GF-D8 (cell line): ENCODE measurements at places on chromosomes 13 and 19.

DNA sequence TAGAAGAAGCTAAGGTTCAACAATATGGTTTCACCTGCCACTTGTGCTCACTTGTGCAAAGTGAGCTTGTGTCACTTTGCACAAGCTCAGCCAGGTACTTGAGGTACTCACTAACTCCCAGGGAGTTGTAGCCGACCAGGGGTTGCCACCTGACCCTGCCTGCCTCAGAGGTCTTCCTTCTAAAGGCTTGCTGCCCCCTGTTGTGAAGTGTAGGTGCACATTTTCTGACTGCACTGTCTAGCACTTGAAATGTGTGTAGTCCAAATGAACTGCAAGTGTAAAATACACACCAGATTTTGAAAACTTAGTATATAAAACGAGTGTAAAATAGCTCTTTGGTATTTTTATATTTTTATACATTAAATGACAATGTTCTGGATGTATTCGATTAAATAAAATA is 230.8 kb downstream of the DLEU7 start:
- DNase-seq: no peak

DNA sequence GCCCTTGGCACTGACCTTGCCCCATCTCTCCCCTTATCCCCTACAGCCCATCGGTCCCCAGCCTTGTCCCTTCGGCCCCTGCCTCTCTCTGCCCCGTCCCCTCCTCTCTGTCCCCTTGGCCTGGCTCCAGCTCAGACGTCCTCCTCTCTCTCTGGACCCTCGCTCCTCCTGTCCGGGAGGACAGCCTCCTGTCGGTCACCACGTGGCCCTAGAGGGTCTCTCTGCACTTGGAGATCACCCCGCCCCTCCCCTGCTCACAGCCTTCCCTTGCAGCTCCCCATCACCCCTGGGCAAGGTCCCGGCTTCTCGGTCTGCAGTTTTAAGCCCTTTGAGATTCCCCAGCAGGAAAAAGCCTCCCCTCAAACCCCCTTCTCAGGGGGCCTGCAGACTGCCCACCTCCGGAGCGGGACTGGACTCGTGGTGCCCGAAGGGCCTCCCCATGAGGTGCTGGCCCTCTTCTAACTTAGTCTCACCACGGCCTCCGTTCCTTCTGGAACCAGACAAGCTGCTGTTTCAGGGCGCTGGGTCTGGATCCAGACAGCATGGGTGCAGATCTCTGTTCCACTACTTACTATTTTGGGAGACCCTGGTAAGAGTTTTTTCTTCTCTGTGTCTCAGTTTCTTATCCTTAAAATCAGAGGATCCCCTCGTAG is 3.3 kb upstream of the KLK15 start:
- no peak for DNase-seq

DNA sequence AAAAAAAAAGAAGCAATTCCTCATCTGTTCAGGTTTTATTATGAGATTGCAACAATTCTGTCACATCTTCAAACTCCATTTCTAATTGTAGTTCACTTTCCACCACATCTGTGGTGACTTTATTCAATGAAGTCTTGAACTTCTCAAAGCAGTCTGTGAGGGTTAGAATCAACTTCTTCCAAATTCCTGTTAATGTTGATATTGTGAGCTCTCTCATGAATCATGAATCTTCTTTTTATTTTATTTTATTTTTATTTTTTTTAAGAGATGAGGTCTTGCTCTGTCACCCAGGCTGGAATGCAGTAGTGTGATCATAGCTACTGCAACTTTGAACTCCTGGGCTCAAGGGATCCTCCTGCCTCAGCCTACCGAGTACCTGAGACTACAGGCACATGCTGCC is 19.6 kb downstream of the ARHGAP35 start:
- no peak for DNase-seq

- DNase-seq: no peak
Observed at GRCh38 chr19:39246951-39247669, 1.5 kb downstream of the IFNL4 start.

DNA sequence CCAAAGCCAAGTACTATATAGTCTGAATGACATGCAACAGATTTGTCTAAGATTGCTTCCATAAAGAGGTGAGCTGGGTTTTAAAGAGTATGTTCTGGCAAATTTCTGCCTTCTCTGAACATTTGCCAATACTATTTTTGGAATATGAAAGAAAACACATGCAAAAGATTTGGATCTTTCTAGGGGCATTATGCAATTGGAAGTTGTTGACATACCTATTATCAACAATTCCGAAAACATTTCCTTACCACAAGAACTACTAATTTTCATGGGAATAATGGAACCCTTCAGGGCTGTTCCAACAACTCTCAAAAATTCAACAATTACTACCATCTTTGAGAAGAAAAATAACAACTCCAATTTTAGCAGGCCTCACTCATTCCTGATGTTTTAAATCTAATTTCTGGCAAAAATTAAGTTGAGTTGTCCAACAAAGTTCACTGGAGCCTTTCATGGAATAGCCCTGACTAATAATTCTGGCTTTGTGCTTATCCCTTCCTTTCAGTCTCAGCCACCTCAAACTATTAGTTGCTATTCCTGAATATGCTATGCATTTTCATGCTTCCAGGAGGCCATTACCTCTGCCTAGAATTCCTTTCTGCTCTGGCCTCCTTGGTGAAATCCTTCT is 250.0 kb downstream of the RGCC start:
- DNase-seq: no peak

GRCh38 chr13:36453516-36453915 is 21.2 kb downstream of the CCNA1 start:
- no peak for DNase-seq

DNA sequence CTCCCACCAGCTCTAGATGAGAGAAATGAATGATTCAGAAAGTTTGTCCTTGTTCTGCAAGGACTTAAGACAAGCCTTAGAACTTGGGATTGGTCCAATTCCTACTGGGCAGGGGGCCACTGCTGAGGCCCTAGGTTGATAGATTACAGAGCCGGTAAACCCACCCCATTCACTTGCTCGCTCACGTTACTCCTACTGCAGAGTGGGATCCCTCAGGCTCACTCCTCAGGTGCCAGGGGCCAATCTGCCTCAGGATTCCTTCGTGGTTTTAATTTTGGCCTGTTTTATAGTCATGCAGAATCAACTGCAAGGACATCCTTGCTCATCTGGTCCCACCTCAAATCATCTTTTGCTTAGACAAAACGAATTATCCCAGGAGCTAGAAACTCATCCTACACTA is 59.0 kb downstream of the SERP2 start:
- DNase-seq: no peak

- no peak for DNase-seq
Observed at GRCh38 chr13:51906581-51906980, 44.8 kb downstream of the CCDC70 start.

- DNase-seq: no peak
Observed at GRCh38 chr13:79382545-79383275, 23.3 kb downstream of the RBM26 start.

GRCh38 chr13:40589285-40590109 is 76.9 kb downstream of the FOXO1 start:
- peak; percentile 98 for DNase-seq

GRCh38 chr13:47564041-47564440 is 437.0 kb downstream of the SUCLA2 start:
- no peak for DNase-seq

DNA sequence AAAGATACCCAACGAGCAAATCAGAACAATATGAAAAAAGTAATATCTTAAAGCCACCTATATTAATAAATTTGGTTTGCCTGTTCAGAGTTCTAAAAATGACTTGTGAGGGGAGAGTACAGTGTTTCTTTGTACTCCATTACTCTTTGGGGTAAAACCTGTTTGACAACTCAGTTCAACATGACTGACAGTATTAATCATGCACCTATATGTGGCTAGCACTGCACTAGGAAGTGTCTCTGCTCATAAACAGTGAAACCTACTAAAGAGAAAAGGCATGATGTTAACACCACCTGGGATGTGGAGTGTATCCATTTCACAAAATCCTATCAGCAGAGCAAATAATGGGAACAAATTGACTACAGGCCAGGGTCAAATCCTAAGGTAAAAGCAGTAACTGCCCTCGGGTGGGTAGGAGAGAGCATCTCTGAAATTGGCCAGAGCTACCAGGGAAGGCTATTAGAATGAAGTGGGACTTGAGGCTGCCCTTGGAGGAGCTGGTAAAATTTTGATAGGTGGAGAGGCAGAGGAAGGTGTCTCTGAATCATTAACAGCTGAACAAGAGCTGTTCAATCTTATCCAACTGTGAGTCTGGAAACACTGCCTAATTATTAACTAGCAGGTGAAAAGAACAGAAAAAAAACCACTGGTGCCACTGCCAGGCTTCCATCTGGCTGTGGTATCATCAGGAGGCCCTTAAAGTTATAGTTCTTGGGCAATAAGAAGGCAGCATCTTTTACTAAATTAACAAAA is 365.1 kb downstream of the DNAJC15 start:
- no peak for DNase-seq

DNA sequence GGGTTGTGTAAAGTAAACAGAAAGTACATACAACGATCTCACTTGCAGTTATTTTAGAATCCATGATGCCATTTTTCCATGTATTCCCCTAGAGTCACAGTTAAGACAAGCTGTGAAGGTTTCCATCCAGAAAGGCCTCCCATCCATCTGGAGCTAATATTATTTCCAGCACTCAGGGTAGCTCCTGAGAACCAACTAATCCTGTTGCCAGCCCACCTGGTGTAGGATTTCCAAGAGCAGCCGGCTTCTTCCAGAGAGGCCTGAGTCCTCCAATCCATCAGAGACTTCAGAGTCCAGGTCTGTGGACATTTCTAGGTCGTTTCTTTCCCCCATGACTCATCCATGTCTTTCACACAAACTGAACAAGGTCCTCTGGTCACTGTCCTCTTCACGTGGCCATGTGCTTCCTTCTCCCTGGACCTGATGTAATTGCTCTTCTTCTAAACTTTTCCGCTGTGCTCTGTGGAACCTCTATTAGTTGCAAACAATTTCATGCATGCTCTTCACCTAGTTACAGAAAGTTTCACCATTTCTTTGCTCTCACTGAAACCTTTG is 270.3 kb upstream of the TMTC4 start:
- DNase-seq: no peak

GRCh38 chr13:85982102-85982501 is 182.9 kb upstream of the SLITRK6 start:
- DNase-seq: no peak

DNA sequence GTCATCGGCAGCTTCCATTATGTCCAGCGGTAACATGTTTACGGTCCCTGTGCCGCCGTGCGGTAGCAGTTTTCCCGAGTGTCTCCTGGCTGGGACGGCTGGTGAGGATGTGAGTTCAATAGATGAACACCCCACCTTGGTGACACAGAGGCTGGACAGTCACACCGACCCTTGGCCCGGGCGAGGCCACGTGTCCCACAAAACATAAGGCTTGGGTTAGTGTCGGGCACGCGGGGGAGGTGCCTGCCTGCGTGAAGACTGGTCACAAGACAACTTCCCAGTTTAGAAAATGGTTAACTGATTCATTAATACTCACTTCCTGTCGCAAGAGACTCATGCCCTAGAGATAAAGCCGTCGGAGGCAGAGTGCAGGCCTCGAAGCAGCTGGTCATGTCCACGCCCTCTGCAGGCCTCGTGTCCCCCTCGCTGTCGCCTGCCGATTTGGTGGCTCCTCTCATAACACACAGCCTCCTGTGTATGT is 17.2 kb downstream of the RASA3 start:
- peak; percentile 87 for DNase-seq

DNA sequence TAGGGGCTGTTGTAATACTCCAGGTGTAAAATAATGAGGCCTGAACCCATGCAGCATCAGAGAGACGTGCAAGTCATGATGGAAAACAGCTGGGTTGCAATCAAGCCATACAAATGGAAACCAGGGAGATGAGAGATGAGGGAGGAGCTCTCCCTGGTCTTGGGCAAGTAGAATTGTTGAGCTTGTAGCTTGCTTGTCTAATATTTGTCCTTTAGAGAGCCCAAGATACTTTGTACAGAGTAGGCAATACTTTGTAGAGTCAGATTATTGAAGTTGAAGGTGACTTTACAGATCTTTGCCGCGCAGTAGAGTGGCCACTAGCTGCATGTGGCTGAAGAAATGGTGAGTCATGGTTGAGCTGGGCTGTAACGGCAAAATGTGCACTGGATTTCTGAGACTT is 8.3 kb downstream of the ATP8A2 start:
- DNase-seq: no peak

DNA sequence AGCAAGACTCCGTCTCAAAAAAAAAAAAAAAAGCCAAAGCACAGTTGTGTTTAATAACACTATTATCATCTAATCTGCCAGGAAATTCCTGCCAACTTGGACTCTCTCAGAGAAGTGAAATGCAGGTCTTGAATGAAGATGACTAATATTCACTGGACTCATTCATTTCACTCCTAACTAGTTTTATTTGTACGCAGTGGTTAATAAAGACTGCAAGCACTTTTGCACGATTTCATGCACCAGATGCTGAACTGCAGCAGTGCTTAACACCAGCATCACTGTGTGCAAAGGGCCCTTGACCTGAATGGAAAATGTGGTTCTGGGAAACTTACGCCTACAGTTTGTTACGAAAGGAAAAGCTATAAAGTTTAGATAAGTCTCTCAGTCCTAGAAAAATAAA is 63.3 kb downstream of the DHRS12 start:
- DNase-seq: no peak

- DNase-seq: peak; percentile 49
Observed at GRCh38 chr19:40416918-40417642, 3.9 kb upstream of the PRX start.

DNA sequence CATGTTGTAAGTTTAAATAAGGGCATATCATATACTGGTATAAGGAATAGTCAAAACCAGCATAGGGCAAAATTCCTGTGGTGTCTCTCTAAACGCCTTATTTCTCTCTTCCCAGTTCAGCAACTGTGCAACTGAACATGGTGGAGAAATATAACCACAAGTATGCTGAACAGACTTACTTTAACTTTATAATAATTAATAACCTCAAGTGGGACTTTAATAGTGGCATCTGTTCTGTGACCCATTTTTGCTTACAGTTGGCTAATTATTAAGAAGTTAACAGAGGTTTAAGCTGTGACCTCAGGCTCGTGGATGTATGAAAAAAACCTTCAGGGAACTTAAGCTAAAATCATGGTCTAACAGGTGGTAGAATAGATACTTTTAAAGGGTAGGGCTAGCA is 54.3 kb downstream of the MICU2 start:
- DNase-seq: no peak

GRCh38 chr13:48888613-48889012 is 87.1 kb upstream of the FNDC3A start:
- DNase-seq: no peak

DNA sequence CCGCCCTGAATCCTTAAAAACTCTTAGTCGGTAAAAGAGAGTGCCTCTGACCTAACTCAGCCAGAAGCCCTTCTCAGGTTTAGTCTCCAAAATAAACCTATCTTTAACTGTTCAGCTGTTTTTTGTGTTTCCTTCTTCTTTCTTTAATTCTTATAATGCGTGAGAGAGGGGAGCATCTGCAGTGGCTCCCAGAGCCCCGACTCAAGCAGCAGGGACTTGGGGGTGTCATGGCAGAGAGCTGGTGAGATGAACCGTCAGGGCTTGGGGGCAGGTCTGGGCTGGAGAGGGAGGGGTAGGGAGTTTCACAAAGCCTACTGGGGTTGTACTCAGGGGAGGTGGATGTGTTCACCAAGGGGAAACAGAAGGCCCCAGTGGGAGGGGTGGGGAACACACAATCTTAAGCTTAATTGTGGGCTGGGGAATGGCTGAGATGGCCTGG is 16.8 kb upstream of the SIGLEC6 start:
- no peak for DNase-seq

- no peak for DNase-seq
Observed at GRCh38 chr19:536031-536880, 4.7 kb downstream of the CDC34 start.
